Stimulated activated CD4-positive, alpha-beta T cell treated with anti-CD3 and anti-CD28 coated beads, TNF-alpha, amount 100 ng/mL, for 48 hours (primary cell): ENCODE measurements at places on chromosomes 13 and 19.
A peak's percentile ranks its signal among the peaks of the same experiment; 100 is the strongest.

- DNase-seq: no peak
Measured at GRCh38 chr19:4208385-4209094, 20.8 kb upstream of the EBI3 start.

DNA sequence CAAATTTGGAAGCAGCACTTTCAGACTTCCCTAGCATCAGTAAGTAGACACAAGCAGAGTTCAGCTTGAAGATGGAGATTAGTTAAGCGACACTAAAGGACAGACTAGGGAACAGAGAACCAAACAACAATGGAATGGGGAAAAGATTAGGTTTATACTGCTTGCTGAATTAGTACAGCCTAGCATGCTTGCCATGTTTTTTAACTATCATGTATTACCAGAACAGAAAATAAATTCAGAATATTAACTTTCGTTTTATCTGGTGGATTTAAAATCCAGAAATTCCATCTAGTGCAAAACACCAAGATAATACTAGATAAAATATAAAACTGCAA is 451.5 kb upstream of the SLC10A2 start:
- DNase-seq: no peak

DNA sequence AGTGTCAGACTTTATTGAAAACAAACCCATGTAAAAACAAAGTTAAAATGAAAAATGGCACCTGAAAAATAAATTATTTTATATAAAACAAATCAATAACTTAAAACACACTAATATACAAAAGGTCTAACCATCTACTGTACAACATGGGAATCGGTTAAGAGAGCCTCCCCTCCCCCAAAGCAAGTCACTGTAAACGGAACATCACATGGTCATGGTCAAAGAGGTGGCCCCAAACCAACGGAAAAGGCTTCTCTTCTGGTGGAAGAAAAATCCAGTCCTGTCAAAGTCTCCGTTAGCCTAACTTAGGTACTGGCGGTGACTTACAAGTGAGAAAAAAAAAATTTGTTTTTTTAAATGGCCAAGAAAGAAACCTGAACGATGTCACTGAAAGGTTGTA is 15.7 kb upstream of the TIMM44 start:
- no peak for DNase-seq

DNA sequence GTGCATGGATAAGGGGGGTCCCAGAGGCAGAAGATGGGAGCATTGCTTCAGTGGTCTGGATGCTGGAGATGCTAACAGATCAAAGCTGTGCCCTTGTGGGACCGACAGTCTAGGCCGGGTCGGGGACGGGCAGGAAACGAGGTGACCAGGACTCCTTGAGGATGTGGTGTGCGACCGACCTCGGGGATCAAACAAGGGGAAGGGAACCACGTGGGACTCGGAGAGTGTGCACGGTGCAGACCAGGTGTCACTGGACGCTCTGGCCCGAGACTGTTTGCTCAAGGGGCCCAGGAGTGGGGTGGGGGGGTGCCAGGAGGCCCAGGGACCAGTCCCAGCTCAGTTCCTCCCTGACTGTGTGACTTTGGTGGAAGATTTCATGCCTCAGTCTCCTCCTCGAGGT is 6.0 kb downstream of the NFIC start:
- DNase-seq: no peak

DNA sequence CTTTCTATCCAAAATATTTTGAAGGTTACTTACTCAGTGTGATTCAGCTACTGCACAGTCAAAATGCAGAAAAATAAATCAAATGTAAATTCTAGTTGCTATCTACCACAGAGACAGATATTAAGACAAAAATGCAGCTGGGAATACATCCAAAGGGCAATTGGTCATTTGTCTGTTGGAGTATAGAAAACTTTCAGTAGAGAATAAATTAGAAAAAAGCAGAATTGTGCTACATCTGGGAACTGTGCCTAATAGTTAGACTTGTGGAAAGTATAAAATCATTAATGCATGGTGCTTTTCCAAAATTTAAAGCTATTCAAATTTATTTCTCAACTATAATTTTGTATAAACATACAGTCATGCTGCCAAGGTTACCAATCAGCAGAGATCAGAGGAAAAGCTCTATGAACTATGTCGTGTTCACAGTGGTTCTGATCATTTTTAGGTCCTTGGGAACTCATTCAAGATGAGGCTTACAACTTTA is 1635.8 kb downstream of the PCDH9 start:
- no peak for DNase-seq

DNA sequence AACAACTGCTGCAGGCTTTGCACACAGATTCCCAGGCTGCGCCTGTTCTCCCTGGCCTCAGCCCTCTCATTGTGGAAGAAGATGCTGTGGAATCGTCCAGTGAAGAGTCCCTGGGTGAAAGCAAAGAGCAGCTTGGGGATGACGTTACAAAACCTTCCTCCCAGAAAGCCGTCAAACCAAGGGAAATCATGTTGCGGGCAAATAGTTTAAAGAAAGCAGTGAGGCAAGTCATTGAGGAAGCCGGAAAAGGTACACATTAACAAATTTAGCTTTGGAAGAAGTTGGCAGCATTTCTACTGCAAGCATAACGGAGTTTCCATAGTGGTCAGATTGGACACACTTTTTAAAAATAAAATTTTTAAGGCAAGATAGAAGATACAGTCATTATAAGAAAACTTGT is 82.9 kb upstream of the AKAP11 start:
- DNase-seq: no peak

GRCh38 chr19:15279326-15279904 is 47.2 kb upstream of the EPHX3 start:
- DNase-seq: no peak

DNA sequence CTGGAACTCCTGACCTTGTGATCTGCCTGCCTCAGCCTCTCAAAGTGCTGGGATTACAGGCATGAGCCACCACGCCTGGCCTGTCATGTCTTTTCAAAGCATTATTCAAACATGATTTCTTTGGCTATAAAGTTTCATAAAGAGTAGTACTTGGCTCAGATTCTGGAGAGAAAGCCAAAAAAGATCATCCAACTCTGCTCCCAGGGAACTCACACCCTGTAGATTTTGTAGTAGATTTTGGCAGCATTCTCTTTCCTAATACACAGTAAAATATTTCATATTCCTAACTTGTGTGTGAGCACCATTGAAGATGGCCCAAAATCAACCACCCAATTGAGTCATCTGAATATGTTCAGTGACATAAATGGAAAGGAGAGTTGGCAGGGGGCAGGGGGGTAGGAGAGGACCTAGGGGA is 48.4 kb downstream of the CAB39L start:
- DNase-seq: no peak

- no peak for DNase-seq
Measured at GRCh38 chr13:97127842-97128241, 94.3 kb upstream of the MBNL2 start.

GRCh38 chr19:33440241-33440640 is 66.7 kb downstream of the CEBPG start:
- DNase-seq: no peak

- DNase-seq: peak; percentile 32
Measured at GRCh38 chr19:38952395-38953165, 21.8 kb downstream of the MRPS12 start.

GRCh38 chr13:49064476-49064875 is 88.8 kb downstream of the FNDC3A start:
- DNase-seq: no peak

DNA sequence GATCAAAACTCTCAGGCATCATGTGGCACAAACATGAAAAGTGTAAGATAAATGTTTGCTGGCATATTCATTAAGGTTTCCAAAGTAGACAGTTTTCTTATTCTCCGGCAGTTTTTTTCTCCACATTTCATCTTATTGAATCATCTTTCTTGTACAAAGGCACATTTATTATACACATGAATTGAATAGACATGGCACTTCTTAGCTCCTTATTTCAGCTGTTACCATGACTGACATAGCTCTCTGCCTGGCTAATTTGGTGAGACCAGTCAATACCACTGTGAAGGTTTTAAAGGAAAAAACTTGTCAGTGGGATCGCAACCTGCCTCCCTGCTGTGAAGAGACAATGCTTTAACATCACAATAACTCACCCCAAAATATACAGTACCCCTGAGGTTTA is 285.0 kb upstream of the PCDH20 start:
- DNase-seq: no peak

GRCh38 chr19:34504809-34505291 is 23.3 kb downstream of the WTIP start:
- DNase-seq: no peak

DNA sequence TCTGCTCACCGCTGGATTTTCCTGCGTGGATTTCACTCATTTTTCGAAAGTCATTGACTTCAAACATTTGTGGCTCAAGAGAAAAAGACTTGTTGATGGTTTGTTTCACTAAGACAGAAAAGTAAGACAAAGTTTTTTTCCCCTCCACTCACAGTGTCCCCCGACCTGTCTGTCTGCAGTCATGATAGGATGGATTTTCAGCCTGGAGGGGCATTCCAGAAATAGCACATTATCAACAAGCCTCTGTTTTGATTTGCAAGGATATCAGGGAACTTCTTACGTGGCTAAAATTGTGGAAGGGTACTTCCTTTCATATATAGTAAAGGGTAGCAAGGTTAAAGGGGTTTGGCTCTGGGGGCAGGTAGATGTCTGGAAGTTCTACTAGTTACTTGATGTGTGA is 11.8 kb downstream of the SOX21 start:
- no peak for DNase-seq

- DNase-seq: no peak
Measured at GRCh38 chr19:56321254-56321988, 6.8 kb upstream of the ZSCAN5A start.

DNA sequence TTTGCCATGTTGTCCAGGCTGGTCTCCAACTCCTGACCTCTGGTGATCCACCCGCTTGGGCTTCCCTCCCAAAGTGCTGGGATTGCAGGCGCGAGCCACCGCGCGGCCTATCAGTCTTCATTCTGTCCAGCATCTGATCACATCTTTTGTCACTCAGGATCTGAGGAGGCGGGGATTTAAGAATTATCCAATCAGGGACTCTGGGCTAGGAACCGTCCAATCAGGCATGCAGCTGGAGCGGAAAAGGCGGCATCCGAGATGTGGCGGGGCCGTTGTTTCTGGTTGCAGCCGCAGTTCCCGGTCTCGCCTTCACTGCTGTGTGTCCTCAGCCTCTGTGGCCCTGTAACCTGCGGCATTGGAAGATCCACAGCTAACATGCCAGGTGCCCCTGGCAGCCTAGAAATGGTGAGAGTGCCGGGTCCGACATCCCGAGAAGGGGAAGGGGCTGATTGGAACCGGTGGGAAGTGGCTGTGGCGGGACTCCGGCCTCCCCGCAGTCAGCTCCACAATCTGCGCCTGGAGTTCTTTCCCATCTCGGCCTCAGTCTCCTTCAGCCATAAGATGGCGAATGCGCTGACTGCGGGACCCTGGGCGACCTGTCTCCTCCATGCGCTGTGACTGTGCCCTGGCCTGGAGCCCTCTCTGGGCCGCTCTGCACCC is at the start of gene ZNF729:
TSS of gene ZNF729 (plus strand) at position 291 of the 660 bp plus-strand sequence. CDS start at position 376, 85 bp downstream.
- DNase-seq: no peak

DNA sequence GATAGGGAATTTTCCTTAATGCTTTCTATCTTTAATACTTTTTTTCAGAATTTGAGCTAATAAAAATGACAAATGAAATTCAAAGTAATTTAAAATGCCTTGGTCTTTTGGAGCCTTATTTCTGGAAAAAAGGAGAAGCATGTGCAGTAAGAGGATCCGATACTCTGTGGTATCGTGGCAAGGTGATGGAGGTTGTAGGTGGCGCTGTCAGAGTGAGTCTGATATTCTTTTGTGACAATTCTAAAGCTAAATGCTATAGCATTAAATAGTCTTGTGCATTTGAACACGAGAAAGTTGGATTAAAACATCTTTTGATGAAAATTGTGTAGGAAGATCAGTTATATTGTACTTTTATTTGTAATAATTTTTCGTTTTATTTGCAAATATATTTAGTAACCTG is 95.0 kb downstream of the RNF17 start:
- no peak for DNase-seq

DNA sequence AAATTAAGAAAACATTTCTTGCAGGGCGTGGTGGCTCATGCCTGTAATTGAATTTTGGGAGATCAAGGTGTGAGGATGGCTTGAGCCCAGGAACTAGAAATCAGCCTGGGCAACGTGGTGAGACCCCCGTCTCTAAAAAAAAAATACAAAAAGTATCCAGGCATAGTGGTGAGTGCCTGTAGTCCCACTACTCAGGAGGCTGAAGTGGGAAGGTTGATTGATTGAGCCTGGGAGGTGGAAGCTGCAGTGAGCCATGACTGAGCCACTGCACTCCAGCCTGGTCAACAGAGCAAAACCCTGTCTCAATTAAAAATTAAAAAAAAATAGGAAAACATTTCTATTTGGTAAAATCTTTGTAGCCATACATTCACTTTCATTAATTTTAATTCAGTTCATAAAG is 526.5 kb downstream of the PCDH9 start:
- no peak for DNase-seq

GRCh38 chr13:103006641-103007426 is 59.4 kb downstream of the SLC10A2 start:
- DNase-seq: no peak

GRCh38 chr13:104553896-104554295 is 1487.7 kb upstream of the SLC10A2 start:
- DNase-seq: no peak

- no peak for DNase-seq
Measured at GRCh38 chr13:40343550-40344269, 322.7 kb downstream of the FOXO1 start.

DNA sequence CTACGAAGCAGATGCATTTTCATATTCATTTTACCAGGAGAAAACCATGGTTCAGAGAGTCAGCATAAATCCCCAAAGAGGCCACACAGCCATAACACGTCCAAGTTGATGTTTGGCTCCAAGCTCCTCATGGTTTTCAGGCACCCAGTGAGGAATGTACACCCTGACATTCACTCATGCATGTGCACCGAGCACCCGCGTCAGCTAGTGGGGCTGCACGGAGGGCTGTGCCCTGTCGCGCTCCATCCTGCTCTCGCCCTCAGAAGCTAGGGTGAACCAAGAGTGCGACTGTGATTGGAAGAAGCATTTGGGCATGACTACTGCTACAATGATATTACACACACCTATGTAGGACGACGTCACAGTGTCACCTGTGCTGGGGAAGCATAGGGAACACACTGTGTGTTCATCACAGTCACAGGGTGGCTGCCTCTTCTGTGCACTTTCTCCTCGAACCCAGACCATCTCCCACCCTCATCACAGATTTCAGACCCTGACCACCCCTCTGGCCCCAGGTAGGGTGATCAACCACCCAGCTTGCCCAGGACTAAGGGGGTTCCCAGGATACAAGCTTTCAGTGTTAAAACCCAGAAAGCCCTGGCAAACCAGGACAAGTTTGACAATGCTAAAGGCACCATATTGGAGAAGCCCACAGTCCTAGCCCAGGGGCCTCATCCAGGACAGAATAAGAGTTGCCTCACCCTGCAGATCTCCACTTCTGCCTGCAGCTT is 148.6 kb upstream of the ZNF507 start:
- DNase-seq: no peak

GRCh38 chr13:34608331-34608730 is 333.7 kb upstream of the NBEA start:
- no peak for DNase-seq
